Heart left ventricle (tissue), 16 donors: ENCODE measurements at places on chromosomes 4 and X. TPM values are rescaled to one million over a fixed set of nuclear protein-coding genes. Genes with fewer than 3 reads are reported as not detected.

- no peak for DNase-seq
Measured at GRCh38 chrX:55030271-55031205, at the start of gene ALAS2. ALAS2 (minus strand) TSS chrX:55030977; CDS start chrX:55026000, 4,977 bp downstream.

DNA sequence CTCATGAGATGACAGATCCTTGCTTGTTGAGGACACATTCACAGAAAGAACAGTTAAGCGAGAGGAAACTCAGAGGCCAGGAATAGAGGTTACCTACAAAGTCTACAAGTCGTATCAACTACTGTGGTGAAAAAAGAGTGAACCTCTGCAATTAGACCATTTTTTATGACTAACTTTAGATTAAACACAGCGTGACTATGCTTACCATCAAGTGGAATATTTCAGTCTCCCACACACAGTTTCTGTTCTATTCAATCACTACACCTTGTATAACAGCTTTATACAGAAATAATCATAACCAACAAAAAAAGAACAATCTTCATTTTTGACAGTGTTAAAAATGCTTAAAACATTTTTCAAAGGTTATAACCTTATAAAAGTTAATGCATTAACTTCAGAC is 46.6 kb downstream of the ADAMTS3 start:
- no peak for DNase-seq

DNA sequence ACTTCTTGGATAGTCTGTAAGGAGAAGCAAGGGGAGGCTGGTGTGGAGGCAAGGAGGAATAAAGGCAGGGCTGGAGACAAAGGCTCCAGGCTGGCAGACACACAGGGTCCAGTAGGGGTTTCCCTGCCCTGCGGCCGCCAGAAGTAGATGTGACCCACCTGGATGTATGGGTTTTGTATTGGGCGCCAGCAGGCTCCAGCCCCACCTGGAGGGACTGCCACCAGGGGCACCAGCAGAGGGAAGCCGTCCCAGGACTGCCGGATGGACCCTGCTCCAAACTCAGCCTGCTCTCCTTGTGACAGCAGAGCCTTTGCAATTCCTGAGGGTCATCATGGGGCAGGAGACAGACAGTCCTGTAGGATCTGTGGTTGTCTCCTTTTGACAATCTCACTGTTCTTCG is 52.7 kb downstream of the MGST2 start:
- DNase-seq, result no peak

DNA sequence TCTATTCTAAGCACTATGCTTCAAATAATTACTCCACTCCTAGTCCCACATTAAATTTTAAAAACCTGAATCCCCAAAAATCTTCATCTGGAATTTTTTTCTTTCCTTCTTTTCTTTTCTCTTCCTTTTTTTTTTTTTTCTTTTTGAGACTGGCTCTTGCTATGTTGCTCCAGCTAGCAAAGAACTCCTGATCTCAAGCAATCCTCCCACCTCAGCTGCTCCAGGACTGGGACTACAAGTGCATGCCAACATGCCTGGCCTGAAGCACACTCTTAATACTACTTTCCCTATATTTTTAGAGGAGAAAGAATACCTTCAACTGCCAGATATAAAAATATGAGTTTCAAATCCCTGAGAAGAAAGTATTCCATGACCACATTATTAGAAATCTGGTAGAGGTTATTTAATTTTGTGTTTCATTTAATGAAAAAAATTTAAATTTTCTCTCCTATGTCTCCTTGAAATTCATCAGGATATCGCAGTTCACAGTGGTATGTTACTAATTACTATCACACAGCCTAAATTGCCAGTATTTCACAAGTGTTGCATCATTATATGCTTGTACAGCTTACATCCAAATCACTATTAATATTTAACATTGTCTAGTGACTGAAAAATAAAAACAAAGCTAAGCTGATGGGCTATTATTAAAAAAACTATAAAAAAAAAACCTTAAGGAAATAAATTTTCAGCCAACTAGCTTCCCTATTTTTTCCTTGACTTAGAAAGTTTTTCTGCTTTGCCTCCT is 227.8 kb downstream of the NAF1 start:
- no peak for DNase-seq

DNA sequence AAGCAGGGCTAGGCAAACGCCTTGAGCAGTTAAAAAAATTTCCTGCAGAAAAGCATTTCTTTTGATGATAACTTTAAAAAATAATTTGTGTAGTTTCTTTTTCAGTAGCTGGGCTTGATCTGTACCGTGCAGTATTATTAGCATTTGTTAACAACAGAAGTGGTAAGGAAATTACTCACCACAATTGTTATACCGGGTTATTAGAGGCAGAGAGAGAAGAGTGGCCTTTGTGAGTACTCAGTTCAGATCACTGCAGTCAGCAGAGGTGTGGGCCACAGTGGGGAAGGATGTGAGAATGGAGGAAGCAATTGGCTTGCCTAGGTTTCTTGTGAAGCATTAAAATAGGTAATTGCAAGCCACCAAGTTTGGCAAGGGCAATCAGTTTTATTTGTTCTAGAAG is 14.3 kb upstream of the IL21 start:
- no peak for DNase-seq

DNA sequence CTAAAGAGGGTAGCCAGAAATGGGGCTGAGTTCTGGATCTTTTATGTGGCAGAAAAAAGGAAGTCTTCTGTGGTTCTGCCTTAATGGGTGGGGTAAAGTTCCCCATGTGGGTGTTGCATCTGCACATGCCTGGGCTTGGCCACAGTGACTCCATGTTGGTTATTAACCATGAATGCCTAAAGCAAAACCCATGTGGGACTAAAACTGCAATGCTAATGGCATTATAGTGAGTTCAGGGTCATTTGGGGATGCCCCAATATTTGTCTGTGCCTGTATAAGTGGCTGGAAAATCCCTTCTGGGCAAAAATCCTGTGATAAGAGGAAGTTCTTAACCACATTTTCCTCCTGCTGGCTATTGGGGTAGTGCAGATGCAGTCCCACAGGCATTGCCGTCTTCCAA is 857.4 kb downstream of the FAT4 start:
- no peak for DNase-seq

- DNase-seq, result no peak
Measured at GRCh38 chrX:43333543-43333942, 322.6 kb upstream of the MAOA start.

DNA sequence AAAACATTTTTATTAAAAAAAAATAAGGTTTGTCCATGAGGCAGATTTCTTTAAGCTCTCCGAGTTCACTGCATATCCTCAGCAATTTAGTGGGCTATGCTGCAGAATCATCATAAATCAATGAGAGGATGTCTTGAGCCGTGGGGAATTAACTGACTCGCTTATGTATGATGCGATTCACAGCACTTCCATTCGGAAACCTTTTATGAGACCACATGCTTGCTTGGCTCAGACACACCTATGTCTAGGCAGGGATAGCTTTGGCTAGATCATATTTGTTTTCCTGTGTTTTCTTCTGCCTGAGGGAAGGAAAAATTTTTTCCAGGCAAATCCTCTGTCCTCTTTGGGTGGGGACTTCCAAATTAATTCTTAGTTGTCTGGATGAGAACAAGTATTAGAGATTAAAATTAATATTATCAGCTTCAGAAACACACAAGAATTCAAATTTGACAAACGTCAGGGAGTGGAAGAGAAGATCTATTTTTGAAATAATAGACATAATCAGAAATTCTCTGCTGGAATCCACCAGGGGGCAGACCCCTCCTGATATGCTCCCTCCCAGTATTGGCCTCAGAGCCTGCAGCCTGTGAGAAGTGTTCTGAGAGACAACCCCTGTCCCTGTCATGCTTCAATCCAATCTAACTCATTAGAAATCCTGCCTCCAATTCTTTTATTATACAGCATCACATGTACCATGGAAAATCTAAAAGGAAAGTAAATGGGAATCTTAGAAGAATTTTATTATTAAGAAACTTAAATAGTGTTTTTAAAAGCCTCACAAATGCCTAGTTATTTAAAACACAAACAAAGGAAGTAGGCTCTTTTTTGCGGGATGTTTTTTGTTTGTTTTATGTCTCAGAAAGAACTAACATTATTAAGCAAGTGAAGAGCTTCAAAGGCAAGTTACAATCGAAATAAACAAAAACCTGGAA is 345.1 kb upstream of the TACR3 start:
- DNase-seq, result peak; percentile 45

- DNase-seq, result no peak
Measured at GRCh38 chr4:5797866-5798265, 86.9 kb downstream of the EVC start.

- no peak for DNase-seq
Measured at GRCh38 chr4:28973587-28974350, 1746.4 kb upstream of the PCDH7 start.

GRCh38 chr4:147909225-147909624 is 177.3 kb downstream of the ARHGAP10 start:
- DNase-seq, result no peak

GRCh38 chr4:87529187-87529586 is at the start of gene SPARCL1:
SPARCL1 (minus strand) TSS chr4:87529376; CDS start chr4:87499574, 29,802 bp downstream.
- no peak for DNase-seq

- peak; percentile 68 for DNase-seq
Measured at GRCh38 chr4:73740353-73740778, at the start of gene CXCL8. CXCL8 (plus strand) TSS chr4:73740569; CDS start chr4:73740659, 90 bp downstream.

- DNase-seq, result no peak
Measured at GRCh38 chrX:119084766-119085165, 12.0 kb downstream of the CT47C1 start.

DNA sequence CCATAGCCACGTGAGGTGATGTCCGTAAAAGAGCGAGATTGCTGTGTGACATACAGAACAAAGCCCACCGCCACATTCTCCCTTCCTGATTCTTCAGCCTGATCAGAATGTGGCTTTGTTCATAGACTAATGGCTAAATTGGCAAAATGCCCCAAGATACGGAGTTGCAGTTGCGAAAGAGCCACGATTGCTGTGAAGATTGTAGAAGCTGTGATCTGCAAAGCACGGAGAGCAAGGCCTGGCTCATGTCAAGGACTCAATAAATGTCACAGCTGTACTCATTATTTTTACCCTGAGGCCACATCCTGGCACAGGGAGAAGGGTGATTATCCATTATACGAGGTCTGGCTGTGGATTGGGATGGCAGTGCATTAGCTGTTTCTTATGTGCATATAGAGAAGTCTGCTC is 34.2 kb downstream of the ARSD start:
- no peak for DNase-seq

GRCh38 chrX:70044541-70045245 is 5.0 kb downstream of the AWAT2 start:
- no peak for DNase-seq

GRCh38 chrX:72026341-72027023 is 105.2 kb downstream of the RTL5 start:
- no peak for DNase-seq

DNA sequence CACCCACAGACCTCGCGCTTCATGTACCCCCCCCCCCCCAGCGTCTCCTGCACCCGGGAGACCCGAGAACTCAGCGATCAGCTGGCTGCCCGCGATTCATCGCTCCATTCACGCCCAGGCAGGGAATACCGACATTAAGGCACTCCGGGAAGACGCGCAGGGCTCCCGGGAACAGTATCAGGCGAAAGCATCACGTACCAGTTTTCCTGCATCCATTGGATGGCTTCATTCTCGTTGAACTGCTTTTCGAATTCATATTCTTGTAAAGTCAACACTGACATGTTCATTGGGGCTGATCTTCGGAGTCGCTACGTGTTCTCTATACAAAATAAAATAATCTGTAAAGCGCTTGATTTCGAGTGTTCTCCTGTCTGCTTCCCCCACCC is 373 bp downstream of the ELOVL6 start:
- DNase-seq, result no peak

DNA sequence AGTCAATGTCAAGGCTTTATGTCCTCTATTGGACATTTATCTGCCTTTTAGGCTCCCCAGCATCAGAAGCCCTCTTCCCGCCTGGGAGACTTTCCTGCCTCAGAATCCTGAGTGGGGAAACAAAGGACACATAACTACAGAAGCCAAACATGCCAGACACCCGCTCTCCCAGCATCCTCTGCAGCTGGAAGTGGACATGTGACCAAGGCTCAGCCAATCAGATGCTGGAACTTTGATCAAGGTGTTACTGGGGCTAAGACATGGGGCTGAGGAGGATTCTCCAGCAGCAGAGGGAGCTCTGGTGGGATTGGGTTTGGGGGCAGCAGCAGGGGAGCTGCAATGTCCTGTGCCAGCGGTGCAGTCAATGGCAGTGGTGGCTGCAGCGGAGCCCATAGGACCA is 19.5 kb downstream of the SLC2A9 start:
- no peak for DNase-seq

GRCh38 chr4:146224326-146224966 is 10.1 kb downstream of the REELD1 start:
- no peak for DNase-seq

DNA sequence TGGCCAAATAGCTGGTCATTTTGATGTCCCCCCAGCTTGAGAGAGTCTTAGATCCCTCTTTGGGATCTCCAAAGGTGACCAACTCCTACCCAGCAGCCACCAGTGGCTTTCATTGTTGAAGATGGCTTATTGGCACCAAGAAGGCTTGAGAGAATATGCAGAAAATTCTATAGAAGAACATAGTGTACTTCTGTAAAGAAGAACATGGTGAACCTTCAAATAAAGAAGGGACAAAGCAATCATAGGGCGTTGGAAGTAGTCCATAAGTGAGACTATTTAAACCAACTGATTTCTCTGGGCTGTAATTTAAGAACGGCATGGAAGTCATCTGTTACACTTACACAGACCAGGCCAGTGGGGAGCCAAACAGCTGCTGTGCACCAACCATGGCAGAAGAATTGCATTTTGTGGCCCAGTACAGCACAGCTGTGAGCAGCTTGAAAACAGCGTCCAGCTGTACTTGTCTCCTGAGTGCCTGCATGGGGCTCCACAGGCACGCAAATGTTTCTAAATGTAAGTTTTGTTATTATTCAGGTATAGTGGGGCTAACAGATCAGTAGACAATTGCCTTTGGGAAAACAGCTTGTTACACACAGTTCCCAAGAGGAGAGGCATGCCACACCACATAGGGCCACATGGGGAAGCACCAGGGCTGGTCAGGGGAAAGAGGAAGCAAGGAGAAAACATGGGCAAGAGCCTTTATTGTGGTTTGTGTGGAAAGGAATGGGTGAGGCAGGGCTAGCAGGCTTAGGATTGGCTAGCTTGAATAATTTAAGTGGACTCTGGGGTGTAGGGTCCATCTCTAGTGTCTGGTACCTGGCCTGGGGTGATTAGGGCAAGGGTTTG is 125.0 kb downstream of the ARHGAP6 start:
- peak; percentile 18 for DNase-seq

GRCh38 chr4:15381806-15382338 is 46.0 kb upstream of the C1QTNF7 start:
- DNase-seq, result no peak

- no peak for DNase-seq
Measured at GRCh38 chrX:104137496-104137895, 19.3 kb downstream of the SLC25A53 start.

GRCh38 chr4:3483471-3483921 is 20.4 kb downstream of the DOK7 start:
- DNase-seq, result peak; percentile 93

GRCh38 chr4:932713-933070 is 432 bp downstream of the TMEM175 start:
- no peak for DNase-seq

GPR82 gene
- total RNA-seq, result not detected

HSFX1 gene
- total RNA-seq, result 0.94 TPM

RASGEF1B gene
- 11.9 TPM for total RNA-seq

TMPRSS11F gene
- total RNA-seq, result 0.10 TPM

SERTM2 gene
- total RNA-seq, result not detected

CSAG1 gene
- not detected for total RNA-seq

CRLF2 gene
- not detected for total RNA-seq

SNCA gene
- 20.8 TPM for total RNA-seq
